IMR-90 (cell line): ENCODE measurements at places on chromosomes 2 and 18. TPM values are rescaled to one million over a fixed set of nuclear protein-coding genes. Genes with fewer than 3 reads are reported as not detected.

GRCh38 chr2:229378386-229378785, 107.3 kb upstream of the PID1 start:
- H3K27ac ChIP-seq = no peak overlapping the region
- H3K27me3 ChIP-seq = no peaks in the 10 kb centered on the region
- DNase-seq = no peak
- no peak overlapping the region for H3K4me3 ChIP-seq

DNA sequence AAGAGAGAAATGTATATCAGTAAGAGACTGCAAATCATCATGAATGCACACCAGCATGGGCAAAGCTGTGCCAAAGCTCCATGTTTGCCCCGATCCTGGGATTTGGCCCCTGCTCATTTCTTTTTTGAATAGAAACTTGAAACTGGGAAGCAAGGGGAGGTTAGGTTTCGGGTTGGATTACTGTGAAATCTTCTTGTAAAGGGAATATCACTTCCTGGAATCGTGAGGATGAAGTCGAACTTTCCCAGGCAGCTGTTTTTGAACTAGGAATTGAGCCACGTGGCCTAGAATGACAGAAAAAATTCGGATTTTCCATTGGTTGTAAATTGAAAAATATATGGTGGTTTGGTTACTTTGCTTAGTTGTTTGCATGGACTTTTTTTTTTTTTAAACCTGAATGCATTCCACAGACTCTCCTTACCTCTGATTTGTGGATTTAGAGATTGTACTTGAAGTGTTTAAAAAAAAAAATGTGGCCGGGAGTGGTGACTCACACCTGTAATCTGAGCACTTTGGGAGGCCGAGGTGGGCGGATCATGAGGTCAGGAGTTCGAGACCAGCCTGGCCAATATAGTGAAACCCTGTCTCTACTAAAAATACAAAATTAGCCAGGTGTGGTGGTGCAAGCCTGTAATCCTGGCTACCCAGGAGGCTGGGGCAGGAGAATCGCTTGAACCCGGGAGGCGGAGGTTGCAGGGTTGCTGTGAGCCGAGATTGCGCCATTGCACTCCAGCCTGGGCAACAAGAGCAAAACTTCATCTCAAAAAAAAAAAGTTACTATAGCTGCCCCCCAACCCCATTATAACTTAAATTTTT, 32.1 kb downstream of the GRHL1 start:
- no peak overlapping the region; the same call in 1 of the 2 replicates for H3K27ac ChIP-seq
- no peaks in the 10 kb centered on the region for H3K27me3 ChIP-seq
- H3K4me3 ChIP-seq = no peak overlapping the region
- H3K36me3 ChIP-seq = no peaks in the 10 kb centered on the region
- peak; percentile 62 for DNase-seq
- H3K4me1 ChIP-seq = peaks cover 12% of the 10 kb centered on the region

Gene PPIG
- 16.7 TPM in 2 replicates for polyA plus RNA-seq

Gene VWA3B
- polyA plus RNA-seq = not detected in 2 replicates

Gene HOXD8
- not detected in 2 replicates for polyA plus RNA-seq

Gene SP140
- 1.1 and 1.4 TPM in 2 replicates for polyA plus RNA-seq

DNA sequence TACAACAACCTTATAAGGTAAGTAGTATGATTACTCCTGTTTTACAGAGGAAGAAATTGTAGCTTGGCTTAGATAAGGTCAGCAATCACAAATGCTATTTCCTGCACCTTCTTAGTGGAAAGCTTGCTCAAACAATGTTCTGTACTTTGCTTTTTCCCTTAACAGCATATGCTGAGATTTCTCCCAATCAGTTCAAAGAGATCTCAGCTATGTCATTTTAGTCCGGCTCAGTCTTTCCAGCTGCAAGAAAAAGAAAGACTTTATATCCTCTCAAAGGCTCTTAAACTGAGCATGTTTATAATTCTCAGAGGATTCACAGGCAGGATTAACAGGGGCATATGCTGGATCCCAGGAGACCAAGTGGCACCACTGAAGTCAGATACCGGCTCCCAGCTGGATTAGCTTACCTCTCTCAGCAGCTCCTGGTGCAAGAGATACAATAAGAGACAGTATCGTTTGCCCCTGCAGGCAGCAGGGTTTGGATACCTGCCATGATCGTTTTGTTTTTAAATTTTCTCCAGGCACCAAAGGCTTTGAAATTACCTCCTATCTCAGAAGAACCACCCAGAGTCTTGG, 29.5 kb downstream of the KIAA2012 start:
- H3K4me3 ChIP-seq = no peak overlapping the region
- no peaks in the 10 kb centered on the region for H3K36me3 ChIP-seq
- H3K27me3 ChIP-seq = no peaks in the 10 kb centered on the region
- no peak for DNase-seq
- peaks cover 1% of the 10 kb centered on the region; the same call in 1 of the 2 replicates for H3K4me1 ChIP-seq

- H3K27ac ChIP-seq = peak overlapping the region; percentile 8; the same call in 1 of the 2 replicates
- peak; percentile 89 for DNase-seq
- no peak overlapping the region for H3K4me3 ChIP-seq
- H3K36me3 ChIP-seq = peaks cover 4% of the 10 kb centered on the region; the same call in 1 of the 2 replicates
- H3K27me3 ChIP-seq = no peaks in the 10 kb centered on the region
Measured at GRCh38 chr2:45993476-45993991, 303.7 kb upstream of the EPAS1 start.

- peak; percentile 6 for DNase-seq
- no peaks in the 10 kb centered on the region for H3K36me3 ChIP-seq
- H3K4me1 ChIP-seq = no peaks in the 10 kb centered on the region
- no peaks in the 10 kb centered on the region for H3K27me3 ChIP-seq
- H3K27ac ChIP-seq = peak overlapping the region; percentile 19; the same call in 1 of the 2 replicates
Measured at GRCh38 chr18:22933966-22934423, 867 bp downstream of the RBBP8 start.

Gene TUBB8B
- polyA plus RNA-seq = not detected in 2 replicates

DNA sequence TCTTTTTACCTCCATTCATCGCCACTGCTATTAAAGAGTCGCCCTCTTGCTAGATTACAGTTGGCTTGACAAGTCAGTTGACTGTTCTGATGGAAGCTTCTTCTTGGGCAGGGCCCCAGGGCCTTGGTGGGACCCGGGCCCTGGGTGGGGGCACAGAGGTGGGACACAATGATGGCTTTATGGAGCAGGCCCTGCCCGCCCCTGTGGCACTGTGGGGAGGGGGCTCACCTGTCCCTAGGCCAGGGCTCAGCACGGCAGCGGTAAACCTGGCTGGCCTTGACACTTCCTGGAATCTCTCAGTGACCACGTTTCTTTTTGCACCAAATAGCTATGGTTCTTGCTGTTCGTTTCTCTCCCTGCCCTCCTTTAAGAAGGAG, 4.9 kb upstream of the HS6ST1 start:
- H3K27me3 ChIP-seq = no peaks in the 10 kb centered on the region
- no peak overlapping the region for H3K4me3 ChIP-seq
- H3K4me1 ChIP-seq = peaks cover 7% of the 10 kb centered on the region; the same call in 1 of the 2 replicates
- DNase-seq = no peak
- H3K27ac ChIP-seq = no peak overlapping the region

DNA sequence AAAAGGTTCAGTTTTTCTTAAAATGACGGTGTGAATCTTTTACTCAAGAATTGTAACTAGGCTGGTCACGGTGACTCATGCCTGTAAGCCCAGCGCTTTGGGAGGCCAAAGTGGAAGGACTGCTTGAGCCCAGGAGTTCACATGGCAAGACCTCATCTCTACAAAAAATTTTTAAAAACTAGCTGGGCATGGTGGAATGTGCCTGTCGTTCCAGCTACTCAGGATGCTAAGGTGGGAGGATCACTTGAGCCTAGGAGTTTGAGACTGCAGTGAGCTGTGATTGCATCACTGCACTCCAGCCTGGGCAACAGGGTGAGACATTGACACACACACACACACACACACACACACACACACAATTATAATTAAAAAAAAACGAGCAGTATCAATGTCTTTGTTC, 369.8 kb downstream of the DPP10 start:
- no peaks in the 10 kb centered on the region for H3K36me3 ChIP-seq
- no peak for DNase-seq
- no peak overlapping the region for H3K4me3 ChIP-seq
- no peak overlapping the region for H3K27ac ChIP-seq

GRCh38 chr2:85457877-85458316, 39.4 kb downstream of the SH2D6 start:
- H3K36me3 ChIP-seq = no peaks in the 10 kb centered on the region
- H3K4me3 ChIP-seq = no peak overlapping the region
- DNase-seq = no peak
- H3K4me1 ChIP-seq = no peaks in the 10 kb centered on the region; the same call in 1 of the 2 replicates

- no peak for DNase-seq
- H3K27ac ChIP-seq = peak overlapping the region; percentile 91; the same call in 1 of the 2 replicates
- H3K36me3 ChIP-seq = no peaks in the 10 kb centered on the region
- H3K4me3 ChIP-seq = no peak overlapping the region
- no peaks in the 10 kb centered on the region for H3K27me3 ChIP-seq
Measured at GRCh38 chr2:226079196-226079595, 679.7 kb downstream of the NYAP2 start.

Gene POTEI
- polyA plus RNA-seq = not detected in 2 replicates

Gene MEIS1
- 51.8 and 54.4 TPM in 2 replicates for polyA plus RNA-seq

Gene FZD7
- polyA plus RNA-seq = 87.9 and 90.9 TPM in 2 replicates

Gene TEKT4
- not detected in 2 replicates for polyA plus RNA-seq

- no peak overlapping the region for H3K27ac ChIP-seq
- no peaks in the 10 kb centered on the region for H3K27me3 ChIP-seq
- no peak for DNase-seq
Measured at GRCh38 chr2:75489721-75490120, 71.0 kb downstream of the EVA1A start.

Gene FBXO48
- 0.37 and 0.43 TPM in 2 replicates for polyA plus RNA-seq

Gene GKN2
- not detected in 2 replicates for polyA plus RNA-seq

GRCh38 chr2:226396541-226396940, 403.1 kb downstream of the IRS1 start:
- H3K4me3 ChIP-seq = no peak overlapping the region
- no peaks in the 10 kb centered on the region for H3K27me3 ChIP-seq
- no peak overlapping the region for H3K27ac ChIP-seq
- H3K36me3 ChIP-seq = no peaks in the 10 kb centered on the region

DNA sequence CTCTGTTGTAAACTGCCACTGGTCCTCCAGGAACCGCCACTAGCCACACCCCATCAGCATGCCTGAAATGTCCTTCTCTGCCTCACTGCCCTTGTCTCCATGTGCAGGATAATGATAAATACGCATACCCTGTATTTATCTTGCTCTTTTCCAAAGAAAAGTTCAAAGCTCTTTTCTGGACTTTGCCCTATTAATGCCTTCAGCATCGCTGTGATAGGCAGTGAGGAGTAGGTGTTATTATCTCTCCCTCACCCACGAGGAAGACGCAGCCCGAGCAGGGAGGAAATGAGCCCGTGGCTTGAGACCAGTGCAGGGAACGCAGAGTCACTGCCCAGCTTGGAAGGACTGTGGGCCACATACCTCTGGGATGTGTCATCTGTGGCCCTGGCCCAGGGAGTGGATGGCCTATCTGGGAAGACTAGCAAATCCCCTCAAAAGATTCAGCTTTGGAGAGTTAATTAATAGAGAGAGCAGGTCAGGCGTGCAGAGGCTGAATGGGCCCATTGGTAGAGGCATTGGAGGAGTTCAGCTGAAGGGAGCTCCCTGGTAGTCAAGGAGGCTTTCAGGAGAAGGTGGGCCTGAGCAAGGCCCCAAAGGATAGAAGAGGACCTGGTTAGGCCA, 39.5 kb upstream of the MCFD2 start:
- no peaks in the 10 kb centered on the region for H3K27me3 ChIP-seq
- peak overlapping the region; percentile 84 for H3K27ac ChIP-seq
- H3K4me3 ChIP-seq = no peak overlapping the region
- peak; percentile 93 for DNase-seq
- peaks cover 58% of the 10 kb centered on the region for H3K36me3 ChIP-seq
- peaks cover 13% of the 10 kb centered on the region for H3K4me1 ChIP-seq

Gene TUBA3E
- polyA plus RNA-seq = not detected in 2 replicates

DNA sequence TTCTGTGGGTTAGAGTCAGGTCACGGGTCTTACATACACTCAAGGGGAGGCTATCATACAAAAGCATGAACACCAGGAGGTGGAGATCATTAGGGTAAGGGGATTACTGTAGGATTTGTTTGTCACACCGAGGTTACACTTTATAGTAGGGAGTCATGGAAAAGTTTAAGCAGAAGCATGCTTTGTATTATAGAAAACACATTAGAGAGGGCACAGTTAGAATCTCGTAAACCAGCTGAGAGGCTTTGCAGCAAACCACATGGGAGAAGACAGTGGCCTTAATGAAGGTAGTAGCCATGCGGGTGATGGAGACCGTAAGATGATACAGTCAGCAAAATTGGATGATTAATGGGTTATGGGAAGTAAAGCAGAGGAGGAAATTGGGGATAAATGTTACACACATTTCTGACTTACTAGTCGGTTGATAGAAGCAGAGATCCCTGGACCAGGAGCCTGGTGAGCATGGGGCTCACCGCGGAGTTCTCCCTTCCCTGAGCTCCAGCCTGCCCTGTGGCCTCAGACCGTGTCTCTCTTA, 75.6 kb downstream of the MAPRE2 start:
- DNase-seq = no peak
- H3K27me3 ChIP-seq = no peaks in the 10 kb centered on the region
- no peak overlapping the region for H3K27ac ChIP-seq

Gene KCNIP3
- 1.4 TPM in 2 replicates for polyA plus RNA-seq

Gene FHOD3
- 12.5 and 14.6 TPM in 2 replicates for polyA plus RNA-seq

GRCh38 chr2:174020026-174020425, 54.9 kb upstream of the SP3 start:
- H3K4me1 ChIP-seq = peaks cover 14% of the 10 kb centered on the region
- DNase-seq = no peak
- no peaks in the 10 kb centered on the region for H3K27me3 ChIP-seq

DNA sequence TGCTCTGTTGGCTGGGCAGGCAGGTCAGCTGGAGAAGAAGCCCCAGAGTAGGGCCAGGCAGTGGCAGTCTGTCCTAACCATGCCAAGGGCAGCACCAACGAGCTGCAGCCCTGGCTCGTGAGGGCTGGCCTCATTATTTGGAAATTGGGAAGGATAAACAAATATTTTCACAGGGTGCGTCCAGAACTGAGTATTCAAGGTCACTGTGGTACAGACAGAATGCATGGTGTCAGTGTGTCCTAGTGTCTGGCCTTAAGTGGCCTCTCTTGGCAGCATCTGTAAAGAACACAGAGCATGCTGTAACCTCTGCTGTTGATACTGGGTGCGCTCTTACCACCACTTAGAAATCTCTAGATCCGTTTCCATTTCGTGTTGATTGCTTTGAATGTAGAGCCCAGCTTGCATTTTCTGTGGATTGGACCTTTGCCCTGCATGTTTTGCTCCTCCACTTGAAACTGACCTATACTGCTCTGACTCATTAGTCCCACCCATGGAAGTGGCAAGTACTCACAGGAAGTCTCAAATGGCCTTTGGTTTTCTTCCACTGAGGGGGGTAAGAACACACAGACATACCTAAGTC, 88.2 kb downstream of the GREB1L start:
- H3K4me1 ChIP-seq = no peaks in the 10 kb centered on the region
- H3K27ac ChIP-seq = no peak overlapping the region
- DNase-seq = no peak

GRCh38 chr2:108640731-108641130, 78.6 kb upstream of the RANBP2 start:
- DNase-seq = peak; percentile 93
- no peak overlapping the region for H3K27ac ChIP-seq
- H3K4me3 ChIP-seq = peak overlapping the region; percentile 46; the same call in 1 of the 2 replicates
- no peaks in the 10 kb centered on the region for H3K27me3 ChIP-seq
- H3K36me3 ChIP-seq = no peaks in the 10 kb centered on the region; the same call in 1 of the 2 replicates

Gene MAPK4
- not detected in 2 replicates for polyA plus RNA-seq

GRCh38 chr2:37100054-37100453, 15.7 kb downstream of the GPATCH11 start:
- H3K4me1 ChIP-seq = no peaks in the 10 kb centered on the region
- H3K27ac ChIP-seq = no peak overlapping the region
- DNase-seq = no peak
- H3K4me3 ChIP-seq = no peak overlapping the region
- peaks cover 5% of the 10 kb centered on the region for H3K36me3 ChIP-seq

- H3K27ac ChIP-seq = no peak overlapping the region
- no peaks in the 10 kb centered on the region for H3K27me3 ChIP-seq
- no peaks in the 10 kb centered on the region; the same call in 1 of the 2 replicates for H3K36me3 ChIP-seq
- no peak overlapping the region for H3K4me3 ChIP-seq
Measured at GRCh38 chr18:70089858-70090257, 115.6 kb downstream of the RTTN start.
